ENCODE measurements at places on chromosomes 16 and 17.

DNA sequence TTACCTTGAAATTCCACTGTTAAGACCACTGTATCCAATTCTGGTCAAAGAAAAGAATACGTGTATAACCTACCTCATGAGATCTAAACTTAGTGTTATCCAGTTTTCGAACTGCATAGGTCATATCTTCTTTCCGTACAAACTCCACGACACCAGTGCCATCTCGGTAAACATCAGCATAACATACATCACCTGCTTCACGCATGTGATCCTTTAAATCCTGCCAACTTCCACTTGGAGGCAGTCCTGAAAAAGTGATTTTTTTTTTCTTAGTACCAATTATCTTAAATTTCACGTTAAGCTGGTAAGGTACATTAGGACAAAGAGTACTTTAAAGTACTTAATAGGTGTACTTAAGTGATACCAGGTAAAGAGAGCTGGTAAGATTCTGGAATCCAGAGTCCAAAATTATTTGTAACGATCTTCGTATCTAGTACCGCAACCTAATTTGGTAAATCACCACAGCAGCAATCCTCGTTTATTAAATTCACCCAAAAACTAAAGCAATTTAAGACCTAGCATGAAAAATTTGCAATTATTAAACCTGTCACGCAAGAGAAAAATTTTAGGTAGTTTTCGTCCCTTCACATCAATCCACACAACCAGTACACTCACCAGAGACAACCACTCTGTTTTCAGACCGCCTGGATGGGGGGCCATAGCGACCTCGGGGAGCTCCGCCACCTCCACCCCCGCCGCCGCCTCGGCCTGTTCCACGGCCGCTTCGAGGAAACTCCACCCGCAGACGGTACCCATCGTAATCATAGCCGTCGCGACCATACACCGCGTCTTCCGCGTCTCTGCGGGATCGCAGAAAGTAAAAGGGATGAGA is 1.1 kb downstream of the SRSF1 start:
- DNase-seq, result no peak

GRCh38 chr17:1986783-1987451 is 38.2 kb downstream of the RTN4RL1 start:
- DNase-seq, result no peak

GRCh38 chr16:88599825-88600538 is 29.8 kb downstream of the ZC3H18 start:
- DNase-seq, result no peak

DNA sequence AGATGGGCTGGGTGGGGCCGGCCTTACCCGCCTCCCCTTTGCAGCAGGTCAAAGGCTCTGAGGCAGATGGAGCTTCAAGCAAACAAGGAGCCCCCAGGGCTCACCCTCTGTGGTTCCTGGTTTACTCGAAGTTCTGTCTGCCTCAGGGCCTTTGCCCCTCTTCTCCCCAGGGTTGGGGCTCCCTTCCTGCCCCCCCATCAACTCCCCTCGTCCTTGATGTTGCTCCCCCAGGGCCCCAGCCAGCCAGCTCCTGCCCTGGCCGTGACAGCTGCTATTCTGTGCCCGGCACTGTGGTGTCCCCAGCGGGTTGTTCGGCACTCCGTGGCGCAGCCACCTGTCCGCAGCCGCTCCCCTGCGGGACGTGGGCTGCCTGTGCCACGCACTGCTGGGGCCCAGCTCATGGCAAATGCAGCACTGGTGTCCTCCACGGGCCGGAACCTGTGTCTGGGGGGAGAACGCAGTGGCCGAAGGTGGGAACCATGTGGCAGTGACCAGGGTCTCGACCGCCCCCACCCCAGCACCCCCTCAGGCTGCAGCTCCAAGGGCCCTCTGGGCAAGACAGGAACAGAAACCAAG is 4.3 kb upstream of the METRN start:
- no peak for DNase-seq

DNA sequence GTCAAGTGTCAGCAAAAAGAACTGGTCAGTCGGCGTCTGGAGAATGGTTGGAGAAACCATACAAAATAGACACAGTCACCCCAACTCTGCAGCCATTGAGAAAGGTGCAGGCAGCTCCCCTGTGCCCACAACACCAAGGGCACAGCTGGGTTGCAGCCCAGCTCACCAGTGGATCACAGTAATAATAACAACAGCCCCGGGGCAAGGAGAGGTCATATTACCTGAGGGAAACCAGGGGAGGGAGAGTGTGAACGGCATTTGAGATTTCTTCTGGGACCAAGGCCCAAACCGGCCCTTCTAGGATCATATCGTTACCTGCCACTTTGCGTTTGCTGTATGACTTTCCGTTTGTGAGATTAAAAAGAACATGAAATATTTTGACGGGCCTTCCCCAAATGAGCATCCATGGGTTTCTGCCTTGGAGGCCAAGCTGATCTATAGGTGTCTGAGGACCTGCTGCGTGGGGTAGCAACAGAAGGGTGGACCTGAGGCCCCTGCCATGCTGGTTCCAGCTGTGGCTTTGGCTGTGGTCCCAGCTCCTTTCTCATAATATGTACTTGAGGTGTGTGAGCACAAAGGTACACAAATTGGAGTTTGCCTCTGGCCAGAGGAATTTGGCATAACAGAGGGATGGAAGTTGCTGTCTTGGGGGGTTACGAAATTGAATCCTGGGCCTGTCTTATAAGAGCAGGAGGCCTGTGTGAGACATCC is 154.6 kb downstream of the CMIP start:
- no peak for DNase-seq

GRCh38 chr17:67769231-67769630 is 51.5 kb downstream of the NOL11 start:
- DNase-seq, result no peak
